ENCODE measurements at places on chromosomes 7 and 10. TPM values are rescaled to one million over a fixed set of nuclear protein-coding genes. Genes with fewer than 3 reads are reported as not detected.

The CPA4 gene
- 6.3 TPM for total RNA-seq

The SMKR1 gene
- 7.8 TPM for total RNA-seq

The DDX21 gene
- total RNA-seq = 165 TPM

The DGKI gene
- total RNA-seq = 0.43 TPM

The FAM20C gene
- 47.6 TPM for total RNA-seq

The DEPP1 gene
- 3.2 TPM for total RNA-seq
